NCI-H524 (cell line): ENCODE measurements at places on chromosomes 11 and 22.

DNA sequence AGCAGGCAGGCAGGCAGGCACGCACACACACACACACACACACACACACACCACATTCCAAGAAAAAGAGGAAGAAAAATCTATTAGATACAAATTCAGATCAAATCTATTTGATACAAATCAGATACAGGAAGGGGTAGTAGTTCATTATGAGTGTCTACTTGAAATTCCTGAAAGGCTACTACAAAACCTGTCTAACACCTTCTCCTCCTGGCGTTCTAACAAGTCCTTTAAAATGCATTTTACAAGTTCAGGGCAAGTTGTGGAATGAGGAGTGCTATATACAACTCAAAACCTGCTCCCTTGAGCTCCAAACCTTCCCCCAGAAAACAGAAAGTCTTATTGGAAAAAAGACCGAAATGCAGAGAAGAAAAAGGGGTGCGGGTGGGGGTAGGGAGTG lies 476 bp downstream of the ARHGAP32 start:
- DNase-seq = no peak

DNA sequence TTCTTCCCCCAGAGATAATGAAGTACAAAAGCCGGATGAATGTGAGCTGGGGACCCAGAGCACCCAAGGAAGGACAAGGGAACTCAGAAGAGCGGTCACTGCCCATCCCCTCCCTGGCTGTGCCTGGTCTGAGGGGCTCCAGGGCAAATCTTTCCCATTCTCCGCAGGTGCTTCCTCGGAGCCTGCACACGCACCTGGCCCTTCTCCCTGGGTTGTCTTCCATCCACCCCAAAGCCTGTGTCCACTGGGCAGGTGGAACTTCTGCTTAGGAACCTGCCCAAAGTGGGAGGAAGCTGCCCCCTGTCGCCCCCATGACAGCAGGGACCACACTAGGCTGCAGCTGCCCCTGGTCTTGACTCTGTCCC lies 121.0 kb upstream of the FGF3 start:
- no peak for DNase-seq

- no peak for DNase-seq
Observed at GRCh38 chr11:134583397-134583990, 171.5 kb upstream of the B3GAT1 start.

DNA sequence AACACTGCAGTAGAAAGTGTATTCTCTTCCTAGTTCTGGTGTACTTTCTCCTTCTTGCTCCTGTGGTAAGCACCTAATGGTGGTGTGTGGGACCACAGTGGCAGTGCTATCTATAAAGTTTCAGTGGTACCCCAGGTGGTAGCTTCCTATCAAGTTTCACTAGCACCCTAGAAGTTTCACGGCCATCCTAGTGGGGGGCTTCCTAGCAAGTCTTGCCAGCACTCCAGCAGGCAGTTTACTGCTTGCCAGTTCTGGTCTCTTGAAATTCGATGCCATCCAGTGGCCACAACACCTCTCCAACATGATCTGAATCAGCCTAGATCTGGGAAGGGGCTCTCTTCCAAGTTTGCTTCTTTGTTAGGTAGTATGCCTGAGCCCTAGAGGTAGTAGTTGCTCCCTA lies 229.6 kb downstream of the SWAP70 start:
- no peak for DNase-seq

GRCh38 chr11:102551169-102551781 lies 20.7 kb upstream of the MMP7 start:
- peak; percentile 57 for DNase-seq

DNA sequence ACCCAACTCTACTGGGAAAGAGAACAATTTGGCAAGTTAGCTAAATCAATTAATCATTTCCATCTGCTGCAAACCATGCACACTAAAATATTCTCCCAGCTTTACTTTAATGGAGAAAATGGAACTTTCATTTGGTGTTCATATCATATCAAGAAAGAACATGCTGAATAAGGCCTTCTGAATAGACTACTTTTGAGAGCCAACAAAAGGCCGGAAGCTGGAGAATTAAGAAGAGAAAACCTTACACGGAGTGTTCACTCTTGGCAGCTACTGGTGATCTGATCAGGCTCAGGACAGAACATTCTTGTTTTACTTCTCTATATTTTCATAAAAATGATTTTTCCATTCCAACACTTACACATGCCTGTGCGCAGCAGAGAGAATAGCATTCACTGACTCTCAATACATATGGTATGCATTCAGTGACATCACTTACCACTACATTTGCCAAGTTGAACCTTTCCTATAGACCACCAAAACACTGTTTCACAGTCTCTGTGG lies 165.3 kb downstream of the TTC28 start:
- no peak for DNase-seq

- DNase-seq = no peak
Observed at GRCh38 chr11:8323161-8323935, 59.7 kb upstream of the LMO1 start.

- no peak for DNase-seq
Observed at GRCh38 chr11:107780136-107780535, 68.3 kb upstream of the SLN start.

- DNase-seq = no peak
Observed at GRCh38 chr11:102465696-102466095, 13.1 kb upstream of the TMEM123 start.

DNA sequence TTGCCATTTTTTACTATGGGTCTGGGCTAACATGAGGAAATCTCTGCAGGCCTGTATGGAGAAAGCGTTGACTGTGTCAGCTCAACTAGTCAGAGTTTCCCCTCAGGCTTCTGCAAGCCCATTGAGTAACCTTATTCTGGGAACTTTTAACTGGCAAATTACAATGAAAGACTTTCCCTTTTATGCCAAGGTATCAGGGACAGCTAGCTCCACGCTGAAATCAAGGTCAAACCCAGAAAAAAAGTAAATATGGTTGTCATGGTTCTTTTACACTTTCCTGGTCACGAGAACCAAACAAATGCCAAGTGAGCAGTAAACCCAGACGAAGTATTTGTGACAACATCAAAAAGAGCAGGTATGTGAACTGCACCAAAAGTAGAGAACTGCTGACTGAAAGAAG lies 13.8 kb downstream of the OSBP start:
- DNase-seq = no peak

GRCh38 chr11:15841931-15842740 lies 514.2 kb downstream of the SOX6 start:
- no peak for DNase-seq

- DNase-seq = no peak
Observed at GRCh38 chr11:130485983-130486382, 37.5 kb downstream of the ADAMTS15 start.

GRCh38 chr11:1831338-1832210 lies 3.2 kb upstream of the SYT8 start:
- no peak for DNase-seq

GRCh38 chr22:35959121-35959800 lies 69.4 kb downstream of the RBFOX2 start:
- no peak for DNase-seq

DNA sequence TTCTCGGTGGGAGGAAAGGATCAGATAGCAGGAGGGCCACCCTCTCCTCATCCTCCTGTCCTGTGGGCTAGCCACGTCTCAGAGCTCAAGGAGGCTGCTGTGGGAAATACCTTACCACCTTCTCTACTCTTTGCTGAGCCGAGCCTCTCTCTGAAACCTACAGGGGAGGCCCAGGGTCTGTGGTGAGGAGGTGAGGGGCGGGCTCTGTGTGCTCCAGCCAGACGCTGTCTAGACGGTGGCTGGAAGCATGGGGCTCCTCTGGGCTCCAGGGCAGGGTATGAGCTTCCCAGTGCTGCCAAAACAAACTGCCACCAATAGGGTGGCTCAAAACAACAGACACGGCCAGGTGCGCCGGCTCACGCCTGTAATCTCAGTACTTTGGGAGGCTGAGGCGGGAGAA lies 5.5 kb upstream of the TMPRSS6 start:
- DNase-seq = no peak

DNA sequence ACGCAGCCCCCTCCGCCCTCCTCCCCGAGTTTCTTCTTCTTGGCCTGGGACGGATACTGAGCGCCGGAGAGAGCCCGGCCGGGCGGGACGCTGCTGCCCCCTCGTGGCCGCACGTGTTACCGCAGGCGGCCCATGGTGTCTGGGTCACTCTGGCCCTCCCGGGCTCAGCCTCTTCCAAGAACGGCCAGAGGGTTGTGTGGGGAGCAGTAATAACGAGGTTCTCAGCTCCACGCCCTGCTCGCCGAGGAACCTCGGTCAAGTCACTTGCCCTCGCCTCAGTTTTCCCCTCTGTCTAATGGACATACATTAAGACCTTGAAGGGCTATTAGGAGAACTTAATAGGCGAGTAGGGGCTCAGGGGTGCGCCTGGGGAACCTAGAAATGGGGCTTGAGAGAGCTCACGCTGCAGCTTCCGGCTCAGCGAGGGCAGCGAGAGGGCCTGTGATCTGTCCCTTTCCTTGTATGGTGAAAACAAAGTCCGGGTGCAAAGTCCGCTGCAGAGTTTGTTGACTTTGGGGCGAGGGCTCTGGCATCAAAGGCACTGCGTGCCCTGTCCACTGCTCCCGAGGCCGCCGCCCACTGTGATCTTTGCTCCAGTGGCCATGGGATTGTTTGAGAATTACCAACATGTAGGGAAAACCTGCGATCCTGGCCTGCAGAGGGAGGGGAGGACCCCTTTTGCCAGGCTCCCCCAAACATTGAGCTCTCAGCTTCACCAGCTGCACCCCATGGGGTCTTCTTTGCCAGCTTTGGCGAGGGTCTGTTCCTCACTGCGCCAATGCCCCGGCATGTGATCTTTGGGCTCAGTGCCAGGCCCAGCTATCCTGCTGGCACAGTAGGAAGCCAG lies 14.4 kb upstream of the LRP5 start:
- peak; percentile 11 for DNase-seq

DNA sequence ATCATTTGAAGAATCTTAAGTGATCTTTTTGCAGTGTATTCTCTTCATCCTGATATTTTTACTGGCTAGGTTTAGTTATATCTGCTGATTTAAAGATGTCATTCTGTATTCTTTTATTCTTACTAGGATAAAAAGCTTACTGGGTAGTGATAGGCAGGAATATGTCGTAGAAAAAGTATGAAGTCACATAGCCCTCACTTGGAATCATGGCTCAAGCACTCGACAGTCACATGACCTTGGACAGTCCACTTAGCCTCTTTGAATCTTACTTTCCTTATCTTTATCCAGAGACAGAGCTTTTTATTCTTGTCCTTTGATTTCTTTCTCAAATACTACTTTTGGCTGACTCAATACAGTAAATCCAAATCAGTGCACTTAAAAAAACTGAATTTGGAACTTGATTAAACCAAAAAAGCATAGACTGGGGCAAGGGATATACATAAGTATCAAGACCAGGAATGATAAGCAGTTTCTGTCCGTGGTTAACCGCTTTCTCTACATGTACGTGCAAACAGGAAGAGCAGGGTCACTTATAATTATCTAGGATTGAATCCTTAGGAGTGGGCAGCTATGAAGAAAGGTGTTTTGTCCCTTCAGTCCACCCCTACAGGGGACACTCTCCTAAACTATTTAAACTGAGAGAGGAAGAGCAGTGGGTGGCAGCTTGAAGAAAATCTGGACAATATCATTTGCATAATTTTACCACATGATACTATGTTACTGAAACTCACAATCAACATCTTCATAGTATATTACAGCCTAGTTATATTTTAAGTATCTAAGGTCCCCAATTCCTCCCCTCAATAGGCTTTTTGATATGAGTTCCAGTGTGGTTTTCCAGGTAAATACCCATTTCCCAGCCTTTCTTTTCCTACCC lies 8.0 kb downstream of the MMP7 start:
- no peak for DNase-seq

DNA sequence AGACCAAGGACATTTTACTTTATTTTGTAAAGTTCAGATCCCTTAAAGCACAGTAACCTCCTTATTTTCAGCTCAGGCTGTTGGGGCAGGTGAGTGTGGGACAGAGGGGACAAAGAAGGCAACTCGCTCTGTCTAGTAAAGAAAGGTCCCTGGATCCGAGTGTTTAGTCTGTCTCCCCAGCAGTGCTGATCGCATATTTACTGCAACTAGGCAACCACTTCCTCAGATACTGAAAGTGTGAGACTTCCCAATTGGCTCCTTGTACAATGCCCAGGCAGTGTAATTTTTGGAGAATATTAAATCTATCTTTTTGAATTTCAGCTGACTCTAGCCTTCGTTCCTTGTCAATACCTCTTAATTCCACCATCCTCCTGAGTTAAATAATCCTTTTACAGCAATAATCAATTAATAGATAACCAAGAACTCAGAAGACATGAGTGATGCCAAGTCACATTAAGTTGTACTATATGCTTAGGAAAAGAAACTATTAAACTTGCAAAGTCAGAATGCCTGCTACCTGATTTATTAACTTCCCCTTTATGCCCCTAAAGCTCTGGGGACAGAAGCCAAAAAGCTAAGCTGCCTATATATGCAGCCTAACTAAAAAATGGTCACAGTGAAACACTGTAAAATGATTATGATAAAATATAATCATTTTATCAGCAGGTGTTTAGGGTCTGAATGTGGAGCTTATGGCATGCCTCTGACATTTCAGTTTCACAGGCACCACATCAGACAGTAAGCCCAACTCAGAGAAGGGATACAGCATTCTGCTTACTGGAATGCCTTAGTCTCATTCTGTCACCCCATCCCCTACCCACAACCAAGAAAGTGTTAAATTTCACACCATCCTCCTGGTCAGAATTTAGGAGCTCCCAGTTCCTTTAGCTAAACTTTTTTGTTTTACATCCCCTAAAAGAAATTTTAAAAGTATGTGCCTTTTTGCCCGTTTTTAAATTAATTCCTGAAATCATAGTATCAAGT lies 138.7 kb downstream of the TRIM44 start:
- no peak for DNase-seq

GRCh38 chr22:46596819-46597218 lies 23.4 kb upstream of the GRAMD4 start:
- DNase-seq = peak; percentile 85

GRCh38 chr11:16779436-16779835 lies 41.0 kb downstream of the C11orf58 start:
- no peak for DNase-seq

- no peak for DNase-seq
Observed at GRCh38 chr22:48414651-48415050, 1413.0 kb downstream of the BRD1 start.
